ENCODE measurements at places on chromosomes 5 and 9. TPM values are rescaled to one million over a fixed set of nuclear protein-coding genes. Genes with fewer than 3 reads are reported as not detected.

- no peak for DNase-seq
Observed at GRCh38 chr5:132824426-132824825, 6.0 kb downstream of the SHROOM1 start.

The SVEP1 gene
- 74.6 TPM for total RNA-seq

GRCh38 chr5:72314571-72315172, 5.4 kb downstream of the MRPS27 start:
- no peak for DNase-seq

GRCh38 chr5:111071413-111071812, at the start of gene TSLP:
TSS of gene TSLP (plus strand) at chr5:111071713. CDS start at chr5:111071891, 178 bp downstream.
- DNase-seq, result no peak

The PCDHA11 gene
- 0.19 TPM for total RNA-seq

- no peak for DNase-seq
Observed at GRCh38 chr9:1046639-1047572, 3.3 kb upstream of the DMRT2 start.

DNA sequence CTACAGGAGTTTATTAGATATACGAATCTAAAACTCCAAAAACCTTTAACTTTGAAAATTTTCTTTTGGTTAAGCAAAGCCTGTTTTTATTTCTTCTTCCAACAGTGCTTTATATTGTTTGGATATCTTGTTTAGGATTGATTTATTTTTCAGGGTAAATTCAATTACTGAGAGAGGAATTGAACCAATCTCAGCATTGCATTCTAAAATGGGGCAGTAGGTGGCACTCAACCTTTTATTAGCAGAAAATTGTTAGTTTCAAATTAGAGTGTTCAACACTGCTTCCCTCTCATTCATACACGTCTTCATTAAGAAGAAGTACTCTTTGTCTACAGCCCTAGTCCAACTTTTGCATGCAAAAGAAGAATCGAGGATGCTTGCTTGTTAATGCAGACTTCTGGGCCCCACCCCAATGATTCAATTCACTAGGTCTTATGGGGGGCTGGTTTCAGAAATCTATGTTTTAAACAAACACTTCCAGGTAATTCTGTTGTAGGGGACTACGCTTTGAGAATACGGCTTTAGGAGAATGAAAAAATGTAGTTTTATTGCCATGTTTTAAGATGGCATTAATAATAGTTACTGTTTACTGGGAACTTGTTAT, 26.6 kb downstream of the MRPL22 start:
- DNase-seq, result no peak

- DNase-seq, result no peak
Observed at GRCh38 chr5:6774721-6775204, 61.5 kb downstream of the TENT4A start.

- peak; percentile 87 for DNase-seq
Observed at GRCh38 chr5:174910245-174910737, 185.9 kb downstream of the MSX2 start.

DNA sequence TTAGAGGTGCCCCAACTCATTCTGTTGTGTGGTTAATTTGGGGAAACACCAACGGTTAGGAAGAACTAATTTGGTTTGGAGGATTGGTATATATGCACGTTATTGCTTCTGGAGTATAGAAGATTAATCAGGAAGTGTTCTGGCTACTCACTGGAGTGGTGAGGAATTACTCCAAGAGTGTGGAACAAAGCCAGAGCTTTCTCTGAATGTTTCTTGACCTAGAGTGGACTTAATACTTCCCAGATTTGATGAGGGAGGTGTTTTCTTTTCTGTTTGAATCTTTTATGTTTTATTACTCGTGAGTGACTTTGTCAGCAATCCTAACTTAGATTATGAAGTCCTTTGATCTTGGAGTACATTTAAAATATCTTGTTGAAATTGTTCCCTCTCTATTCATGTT, 163.7 kb downstream of the MAN2A1 start:
- no peak for DNase-seq

The SLC6A19 gene
- total RNA-seq, result not detected

GRCh38 chr5:96173366-96173765, 211.7 kb upstream of the ELL2 start:
- DNase-seq, result no peak

DNA sequence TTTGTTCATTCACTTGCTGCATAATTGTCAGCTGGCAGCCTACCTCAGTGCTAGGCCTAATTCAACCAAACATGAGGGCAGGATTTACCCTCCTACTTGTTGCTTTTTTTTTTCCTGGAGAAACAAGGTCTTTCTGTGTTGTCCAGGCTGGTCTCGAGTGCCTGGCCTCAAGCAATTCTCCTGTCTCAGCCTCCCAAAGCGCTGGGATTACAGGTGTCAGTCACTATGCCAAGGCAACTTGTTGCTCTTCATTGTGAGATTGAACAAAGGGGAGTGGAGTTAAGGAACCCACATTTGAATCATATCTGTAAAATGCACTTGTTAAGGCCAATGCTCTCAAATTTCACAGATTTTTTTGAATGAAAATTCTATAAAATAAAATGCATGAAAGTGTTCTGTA, 380.5 kb downstream of the TMEM161B start:
- DNase-seq, result no peak

The AKNA gene
- total RNA-seq, result 56.0 TPM

The PCDHA10 gene
- total RNA-seq, result 0.69 TPM

The FAM78A gene
- total RNA-seq, result 4.0 TPM

DNA sequence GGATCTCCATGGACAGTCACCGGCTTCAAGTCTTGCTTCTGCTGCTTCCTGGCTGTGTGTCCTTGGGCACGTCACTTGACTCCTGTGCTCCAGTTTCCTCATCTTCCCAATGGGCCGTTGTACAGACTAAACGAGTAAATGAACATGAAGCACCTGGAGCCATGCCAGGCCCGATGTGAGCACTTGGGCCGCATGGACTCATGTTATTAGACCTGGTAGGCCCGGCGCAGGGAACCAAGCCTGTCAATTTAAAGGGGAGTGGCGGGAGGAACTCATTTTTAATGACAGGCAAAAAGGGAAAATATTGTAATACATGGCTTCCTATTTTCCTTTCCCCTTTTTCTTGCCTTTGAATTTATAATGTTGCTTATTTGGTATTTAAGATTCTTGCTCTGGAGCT, 47.5 kb downstream of the TENT4A start:
- no peak for DNase-seq

- no peak for DNase-seq
Observed at GRCh38 chr5:86757824-86758223, 140.1 kb downstream of the COX7C start.

The STRBP gene
- total RNA-seq, result 10.3 TPM

- no peak for DNase-seq
Observed at GRCh38 chr9:15738011-15738410, 185.2 kb downstream of the CCDC171 start.

- no peak for DNase-seq
Observed at GRCh38 chr5:135242021-135242865, 156.8 kb downstream of the MACROH2A1 start.

DNA sequence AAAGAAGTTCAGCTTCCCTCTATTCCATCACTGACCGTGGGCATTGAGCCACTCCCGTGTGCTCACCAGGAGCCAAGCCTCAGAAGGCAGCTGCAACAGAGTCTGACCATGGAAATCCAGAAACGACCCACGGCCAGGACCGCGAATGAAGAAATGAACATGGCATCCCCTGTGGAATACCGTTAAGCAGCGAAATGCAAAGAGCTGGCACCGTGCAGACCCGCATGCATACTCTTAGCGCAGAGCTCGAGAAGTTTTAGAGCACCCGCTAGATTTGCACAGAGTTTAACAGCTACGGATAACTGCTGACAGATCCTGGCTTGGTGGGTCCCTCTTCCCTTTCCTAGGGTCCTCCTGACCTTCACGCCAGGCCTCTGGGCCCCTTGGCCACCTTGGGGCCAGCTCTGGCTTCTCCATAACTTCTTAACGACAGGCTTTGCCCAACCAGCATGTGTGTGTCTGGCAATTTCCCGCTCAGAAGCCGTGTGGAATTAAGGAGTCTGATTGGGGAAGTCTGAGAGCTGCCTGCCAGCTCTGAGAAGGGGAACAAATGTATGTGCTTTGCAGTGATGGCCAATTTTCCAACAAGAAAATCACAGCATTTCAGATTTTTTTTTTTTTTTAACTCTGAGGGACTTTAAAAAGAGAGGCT, 75.3 kb upstream of the COL5A1 start:
- no peak for DNase-seq

DNA sequence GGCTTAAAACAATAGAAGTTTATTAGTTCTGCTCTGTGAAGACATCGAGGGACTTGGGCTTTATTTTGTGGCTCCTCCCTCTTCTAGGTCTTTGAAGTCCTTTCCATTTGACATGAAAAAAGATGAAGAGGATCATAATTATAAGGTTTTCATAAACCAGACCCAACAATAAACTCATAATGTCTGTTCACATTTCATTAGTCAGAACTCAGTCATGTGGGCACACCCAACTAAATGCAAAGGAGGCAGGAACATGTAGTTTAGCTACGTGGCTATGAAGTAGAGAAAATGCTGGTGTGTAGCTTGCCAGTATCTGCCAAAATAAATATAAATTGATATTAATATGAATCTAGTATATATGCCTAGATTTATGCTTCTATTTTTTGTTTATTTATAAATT, 393.9 kb upstream of the C9orf72 start:
- DNase-seq, result no peak

- no peak for DNase-seq
Observed at GRCh38 chr5:1718669-1719068, 81.0 kb downstream of the MRPL36 start.

DNA sequence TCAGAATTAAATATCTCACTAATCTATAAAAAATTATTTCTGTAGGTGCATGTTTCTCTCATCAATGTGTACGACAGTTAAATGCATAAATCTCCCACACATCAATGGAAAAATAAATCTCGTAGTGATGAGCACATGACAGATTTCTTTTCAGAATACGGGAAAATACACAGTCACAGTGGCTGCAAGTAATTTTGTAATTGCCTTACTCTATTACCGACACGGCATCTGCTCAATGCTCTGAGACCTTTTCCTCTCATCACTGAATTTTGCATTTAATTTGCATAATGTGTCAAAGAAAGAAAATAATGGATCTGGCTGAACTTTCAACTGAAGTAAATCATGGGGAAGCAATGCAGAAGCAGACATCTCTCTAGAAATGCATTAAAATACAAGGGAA, 37.2 kb downstream of the PDE4D start:
- no peak for DNase-seq

- no peak for DNase-seq
Observed at GRCh38 chr5:32168460-32169033, 5.6 kb downstream of the GOLPH3 start.

Measured in aorta (tissue), 5 donors.